ENCODE measurements at places on chromosomes 1 and 21. TPM values are rescaled to one million over a fixed set of nuclear protein-coding genes. Genes with fewer than 3 reads are reported as not detected.
A peak's percentile ranks its signal among the peaks of the same experiment; 100 is the strongest.

Gene AADACL3
- not detected for polyA plus RNA-seq

DNA sequence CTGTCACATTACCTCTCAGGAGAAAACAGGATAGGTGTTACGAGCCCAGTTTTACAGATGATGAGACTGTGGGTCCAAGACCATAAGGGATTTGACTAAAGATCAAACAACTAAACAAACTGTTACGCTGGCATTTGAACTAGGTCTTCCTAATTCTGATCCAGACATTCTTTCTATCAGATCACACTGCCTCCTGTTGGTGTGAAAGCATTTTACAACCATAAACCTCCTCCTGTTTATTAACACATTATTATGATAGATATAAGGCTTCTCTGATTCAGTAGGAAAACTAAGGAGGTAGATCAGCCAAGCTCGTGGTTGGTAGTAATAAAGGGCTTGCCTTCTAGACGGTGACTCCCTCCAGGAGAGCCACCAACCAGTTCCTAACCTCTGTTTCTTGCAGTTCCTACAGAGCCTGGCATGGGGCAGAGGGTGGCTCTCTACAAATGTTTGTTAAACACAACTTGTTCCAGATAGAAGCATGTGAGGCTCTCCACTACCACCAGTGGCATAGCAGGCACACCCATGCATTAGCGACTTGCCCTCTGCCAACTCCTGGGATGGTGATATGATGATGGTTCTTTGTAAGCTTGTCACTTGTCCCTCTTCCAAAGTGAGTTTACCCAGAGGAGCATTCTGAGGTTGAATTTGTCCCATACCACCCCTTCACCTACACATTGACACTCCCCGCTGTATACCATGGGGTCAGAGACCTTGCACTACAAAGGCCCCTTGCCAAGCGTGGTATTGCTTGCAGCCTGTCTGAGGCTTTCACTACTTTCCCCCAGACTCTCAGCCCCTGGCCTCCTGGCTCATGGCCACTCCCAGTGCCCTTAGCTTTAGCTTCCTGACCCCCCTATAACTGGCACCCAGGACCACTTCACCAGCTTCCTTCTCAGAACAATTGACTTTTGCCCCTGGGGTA is 96.4 kb upstream of the HOOK1 start:
- H3K4me1 ChIP-seq, result no peaks in the 10 kb centered on the region
- no peak overlapping the region for H3K4me3 ChIP-seq
- no peaks in the 10 kb centered on the region for H3K27me3 ChIP-seq
- DNase-seq, result peak; percentile 50

DNA sequence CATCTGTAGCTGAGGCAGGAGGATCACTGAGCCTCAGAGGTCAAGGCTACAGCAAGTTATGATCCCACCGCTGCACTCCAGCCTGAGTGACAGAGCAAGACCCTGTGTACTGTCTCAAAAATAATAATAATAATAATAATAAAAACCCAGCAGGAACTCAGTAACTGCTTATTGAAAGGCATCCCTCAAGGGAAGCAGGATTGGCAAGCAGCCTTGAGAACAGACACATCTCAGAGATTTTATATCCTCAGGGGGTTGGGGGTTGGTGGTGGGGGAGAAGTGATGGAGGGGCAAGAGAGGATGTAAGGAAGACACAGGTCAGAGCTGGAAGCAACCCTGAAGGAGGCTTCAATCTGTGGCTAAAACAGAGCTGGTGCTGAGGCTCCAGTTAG is 29.6 kb downstream of the GNB1 start:
- H3K27ac ChIP-seq, result peak overlapping the region; percentile 4
- H3K27me3 ChIP-seq, result no peaks in the 10 kb centered on the region
- peaks cover 13% of the 10 kb centered on the region for H3K4me1 ChIP-seq

DNA sequence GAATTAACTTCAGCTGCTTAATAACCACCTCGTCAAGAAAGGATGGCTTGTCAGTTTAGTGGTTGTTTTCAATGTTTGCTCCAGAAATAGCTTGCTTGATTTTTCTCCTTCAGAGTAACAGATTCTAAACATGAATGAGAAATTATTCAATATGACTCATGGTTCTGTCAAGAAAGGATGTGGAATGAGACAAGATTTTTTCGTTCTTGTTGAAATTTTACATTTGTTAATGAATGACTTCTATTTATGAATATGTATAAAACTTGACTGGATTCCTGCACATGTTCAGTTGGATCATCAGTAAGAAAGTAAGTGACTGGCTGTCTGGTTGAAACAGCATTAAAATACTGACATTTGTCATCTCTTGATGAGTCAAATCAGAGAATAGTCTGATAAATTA is 38.3 kb downstream of the IFI44 start:
- no peak overlapping the region for H3K27ac ChIP-seq
- no peaks in the 10 kb centered on the region for H3K27me3 ChIP-seq
- H3K36me3 ChIP-seq, result no peaks in the 10 kb centered on the region
- peak; percentile 8 for DNase-seq
- peaks cover 6% of the 10 kb centered on the region for H3K4me1 ChIP-seq

GRCh38 chr1:13892671-13893325 is 192.8 kb downstream of the PRDM2 start:
- DNase-seq, result no peak
- H3K36me3 ChIP-seq, result no peaks in the 10 kb centered on the region
- no peak overlapping the region for H3K27ac ChIP-seq
- H3K4me1 ChIP-seq, result no peaks in the 10 kb centered on the region
- peaks cover 7% of the 10 kb centered on the region for H3K27me3 ChIP-seq
- no peak overlapping the region for H3K4me3 ChIP-seq

Gene ATG4C
- polyA plus RNA-seq, result 6.4 TPM

Gene ITGB2
- not detected for polyA plus RNA-seq

- no peak for DNase-seq
- no peak overlapping the region for H3K4me3 ChIP-seq
- no peaks in the 10 kb centered on the region for H3K36me3 ChIP-seq
- no peak overlapping the region for H3K27ac ChIP-seq
Observed at GRCh38 chr1:218572050-218572449, 226.9 kb downstream of the TGFB2 start.

DNA sequence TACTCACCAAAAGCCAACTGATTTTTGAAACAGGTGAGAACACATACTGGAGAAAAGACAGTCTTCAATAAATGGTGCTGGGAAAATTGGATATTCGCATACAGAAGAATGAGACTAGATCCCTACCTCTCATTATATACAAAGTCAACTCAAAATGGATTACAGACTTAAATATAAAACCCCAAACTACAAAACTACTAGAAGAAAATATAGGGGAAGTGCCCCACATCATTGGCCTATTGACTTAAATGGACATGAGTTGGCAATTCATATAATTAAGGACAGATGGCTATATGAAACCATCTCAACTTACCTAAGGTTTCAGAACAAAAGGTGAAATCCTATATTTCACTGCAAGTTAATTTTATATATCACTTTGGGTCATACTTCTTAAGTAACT is 60.1 kb downstream of the C4BPA start:
- H3K27me3 ChIP-seq, result no peaks in the 10 kb centered on the region
- H3K27ac ChIP-seq, result no peak overlapping the region
- no peak for DNase-seq
- H3K36me3 ChIP-seq, result no peaks in the 10 kb centered on the region

DNA sequence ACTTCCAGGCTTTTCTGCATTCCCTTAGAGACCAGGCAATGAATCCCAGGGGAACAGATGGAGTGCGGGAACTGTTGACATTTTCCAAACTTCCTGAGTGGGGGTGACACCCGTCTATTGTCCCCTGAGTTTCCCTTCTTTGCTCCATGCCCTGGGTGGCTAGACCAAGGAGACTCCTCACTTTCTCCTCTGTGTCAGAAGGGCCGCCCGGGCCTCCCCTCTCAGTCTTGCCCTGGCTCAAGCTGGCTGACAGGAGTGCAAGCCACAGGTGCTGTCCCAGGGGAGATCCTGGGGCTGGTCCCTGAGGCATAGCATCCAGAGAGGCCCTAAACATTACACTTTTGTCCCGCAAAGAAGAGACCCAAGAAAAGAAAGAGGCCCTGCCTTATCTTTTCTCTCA is 62.8 kb downstream of the DDX20 start:
- no peak overlapping the region for H3K4me3 ChIP-seq
- no peak for DNase-seq
- H3K4me1 ChIP-seq, result no peaks in the 10 kb centered on the region
- no peaks in the 10 kb centered on the region for H3K36me3 ChIP-seq
- no peak overlapping the region for H3K27ac ChIP-seq
- H3K27me3 ChIP-seq, result no peaks in the 10 kb centered on the region

Gene HMGN1
- 189 TPM for polyA plus RNA-seq

Gene VWA5B1
- polyA plus RNA-seq, result not detected

- no peaks in the 10 kb centered on the region for H3K27me3 ChIP-seq
- H3K36me3 ChIP-seq, result no peaks in the 10 kb centered on the region
- H3K27ac ChIP-seq, result no peak overlapping the region
- H3K4me1 ChIP-seq, result peaks cover 4% of the 10 kb centered on the region
- DNase-seq, result no peak
Observed at GRCh38 chr21:35091496-35091895, 42.4 kb upstream of the RUNX1 start.

- H3K36me3 ChIP-seq, result no peaks in the 10 kb centered on the region
- no peaks in the 10 kb centered on the region for H3K4me1 ChIP-seq
- no peak overlapping the region for H3K4me3 ChIP-seq
Observed at GRCh38 chr1:106688446-106688845, 368.0 kb upstream of the PRMT6 start.

DNA sequence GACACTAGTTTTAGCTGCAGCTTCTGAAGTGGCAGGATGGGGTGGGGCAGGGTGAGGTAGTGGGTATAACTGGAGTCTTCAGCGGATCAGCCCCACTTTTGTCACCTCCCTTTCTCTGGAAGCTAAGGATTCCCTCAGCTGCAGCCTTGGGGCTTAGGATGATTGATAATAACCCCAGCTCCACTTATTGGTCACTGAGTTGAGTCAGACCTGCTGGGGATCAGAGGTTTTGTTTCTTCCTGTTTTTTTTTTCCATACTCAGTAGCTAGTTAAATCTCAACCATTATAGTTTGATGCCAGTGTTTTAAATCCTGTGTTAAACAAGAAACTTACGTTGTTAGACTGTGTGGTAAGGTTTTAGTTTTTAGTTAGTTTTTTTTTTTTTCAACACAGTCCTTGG is 57.2 kb downstream of the LAMC1 start:
- peak; percentile 78 for DNase-seq
- H3K27me3 ChIP-seq, result no peaks in the 10 kb centered on the region
- H3K4me3 ChIP-seq, result no peak overlapping the region
- no peaks in the 10 kb centered on the region for H3K36me3 ChIP-seq
- peak overlapping the region; percentile 42 for H3K27ac ChIP-seq

GRCh38 chr1:212621949-212622305 is 13.4 kb downstream of the ATF3 start:
- no peaks in the 10 kb centered on the region for H3K4me1 ChIP-seq
- no peak for DNase-seq
- no peak overlapping the region for H3K27ac ChIP-seq
- H3K4me3 ChIP-seq, result no peak overlapping the region
- H3K36me3 ChIP-seq, result peaks cover 11% of the 10 kb centered on the region

Gene KLF17
- polyA plus RNA-seq, result 0.20 TPM

- no peaks in the 10 kb centered on the region for H3K27me3 ChIP-seq
- H3K27ac ChIP-seq, result no peak overlapping the region
- no peak for DNase-seq
- no peaks in the 10 kb centered on the region for H3K4me1 ChIP-seq
- no peak overlapping the region for H3K4me3 ChIP-seq
- H3K36me3 ChIP-seq, result no peaks in the 10 kb centered on the region
Observed at GRCh38 chr1:177561436-177561835, 390.7 kb downstream of the BRINP2 start.

Gene LRRN2
- not detected for polyA plus RNA-seq

GRCh38 chr1:24074817-24075589 is 36.9 kb downstream of the MYOM3 start:
- peaks cover 2% of the 10 kb centered on the region for H3K27me3 ChIP-seq
- no peak for DNase-seq
- no peaks in the 10 kb centered on the region for H3K4me1 ChIP-seq

DNA sequence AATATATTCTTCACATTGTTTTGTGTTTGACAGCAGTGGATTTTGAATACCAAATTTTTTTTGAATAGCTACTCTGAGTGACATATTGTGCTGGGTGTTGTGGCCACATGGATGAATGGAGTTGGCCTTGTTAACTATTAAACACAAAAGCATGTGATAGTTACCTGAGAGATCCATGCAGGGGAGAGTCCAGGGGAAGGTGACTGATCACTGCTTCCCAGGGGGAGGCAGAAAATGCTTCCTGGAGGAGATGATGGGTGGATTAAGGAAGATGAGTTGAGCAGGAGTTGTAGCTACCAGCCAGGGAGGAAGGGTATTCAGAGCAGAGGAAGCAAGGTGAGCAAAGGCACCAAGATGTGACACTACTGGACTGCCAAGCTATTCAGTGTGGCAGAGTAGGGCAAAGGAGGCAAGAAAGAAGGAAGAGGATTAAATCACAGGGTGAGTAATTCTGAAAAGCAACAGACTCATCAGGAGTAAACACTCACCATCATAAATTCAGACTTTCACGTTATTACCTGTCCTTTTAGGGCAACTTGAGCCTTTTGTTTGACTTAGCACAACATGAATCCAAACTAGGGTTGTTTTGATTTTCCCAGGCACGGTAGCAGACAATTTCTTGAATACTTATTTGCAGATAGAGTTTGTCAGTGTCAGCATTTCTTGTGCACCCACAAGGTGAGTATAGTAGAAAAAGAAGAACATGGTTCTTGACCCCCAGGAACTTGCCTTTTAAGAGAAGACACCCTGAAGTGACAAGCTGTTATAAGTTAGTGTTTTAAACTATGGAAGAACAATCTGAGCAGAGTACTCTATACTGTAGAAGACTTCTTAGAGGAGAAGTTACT is 4.2 kb downstream of the CD46 start:
- H3K4me1 ChIP-seq, result peaks cover 4% of the 10 kb centered on the region
- H3K4me3 ChIP-seq, result no peak overlapping the region
- no peak for DNase-seq
- no peak overlapping the region for H3K27ac ChIP-seq
- H3K27me3 ChIP-seq, result no peaks in the 10 kb centered on the region

Gene TPR
- 37.4 TPM for polyA plus RNA-seq

GRCh38 chr1:242140836-242141235 is 141.9 kb upstream of the MAP1LC3C start:
- no peaks in the 10 kb centered on the region for H3K27me3 ChIP-seq
- H3K36me3 ChIP-seq, result no peaks in the 10 kb centered on the region
- no peak overlapping the region for H3K4me3 ChIP-seq
- H3K27ac ChIP-seq, result no peak overlapping the region
- DNase-seq, result no peak

Gene LDLRAD1
- polyA plus RNA-seq, result not detected

GRCh38 chr1:150187560-150187931 is 37.8 kb downstream of the PLEKHO1 start:
- H3K27ac ChIP-seq, result no peak overlapping the region
- H3K4me1 ChIP-seq, result peaks cover 9% of the 10 kb centered on the region
- H3K4me3 ChIP-seq, result no peak overlapping the region
- H3K36me3 ChIP-seq, result no peaks in the 10 kb centered on the region
- DNase-seq, result no peak

DNA sequence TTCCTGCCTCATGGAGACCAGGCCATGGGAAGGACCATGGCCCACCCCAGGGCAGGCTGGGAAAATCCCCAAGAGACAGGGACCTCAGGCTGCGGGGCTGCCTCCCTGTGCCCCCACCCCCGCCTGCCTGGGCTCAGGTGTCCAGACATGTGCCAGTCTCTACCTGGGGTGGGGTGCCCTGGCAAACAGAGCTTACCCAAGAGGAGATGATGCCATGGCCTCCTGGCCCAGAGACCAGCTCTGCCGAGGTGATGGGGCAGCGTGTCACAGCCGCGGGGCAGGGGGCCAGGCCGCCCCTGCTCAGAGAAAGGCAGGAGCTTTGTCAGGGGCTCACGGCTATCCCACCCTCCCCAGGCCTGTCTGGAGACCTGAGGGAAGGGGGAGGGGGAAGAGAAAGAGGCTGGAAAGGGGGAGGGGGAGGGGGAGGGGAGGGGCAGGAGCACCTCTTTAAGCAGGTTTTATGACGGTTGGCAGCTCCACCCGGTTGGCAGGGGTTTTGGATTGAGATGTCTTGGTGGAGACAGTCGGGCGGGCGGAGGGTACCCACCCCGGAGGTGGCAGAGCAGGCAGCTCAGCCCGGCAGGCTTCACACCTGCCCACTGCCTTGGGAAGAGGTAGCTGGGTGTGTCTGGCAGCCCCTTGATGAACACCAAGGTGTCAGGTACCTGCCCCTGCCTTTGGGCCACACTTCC is 101.5 kb upstream of the IFFO2 start:
- no peak for DNase-seq
